ENCODE measurements at places on chromosomes 12 and 14.
A peak's percentile ranks its signal among the peaks of the same experiment; 100 is the strongest.

DNA sequence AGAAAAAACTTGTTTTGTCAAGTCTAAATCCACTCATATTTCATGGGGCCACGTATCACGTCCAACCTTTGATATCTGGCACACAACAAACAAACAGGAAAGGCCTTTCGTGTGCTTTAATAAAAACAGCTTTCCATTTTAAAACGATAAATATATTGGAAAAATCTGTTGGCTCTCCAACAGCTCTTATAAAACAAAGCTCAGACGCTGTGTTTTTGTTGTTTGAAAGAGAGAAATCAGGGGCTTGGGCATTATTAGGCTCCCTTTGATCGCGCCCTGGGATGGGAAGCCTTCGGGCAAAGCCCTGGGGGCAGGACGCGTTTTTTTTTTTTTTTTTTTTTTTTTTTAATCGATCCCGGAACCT is 429 bp upstream of the PLEKHA5 start:
- no peak overlapping the region for H3K27ac ChIP-seq
- peak overlapping the region; percentile 40 for H3K4me3 ChIP-seq
- no peaks in the 10 kb centered on the region for H3K4me1 ChIP-seq

DNA sequence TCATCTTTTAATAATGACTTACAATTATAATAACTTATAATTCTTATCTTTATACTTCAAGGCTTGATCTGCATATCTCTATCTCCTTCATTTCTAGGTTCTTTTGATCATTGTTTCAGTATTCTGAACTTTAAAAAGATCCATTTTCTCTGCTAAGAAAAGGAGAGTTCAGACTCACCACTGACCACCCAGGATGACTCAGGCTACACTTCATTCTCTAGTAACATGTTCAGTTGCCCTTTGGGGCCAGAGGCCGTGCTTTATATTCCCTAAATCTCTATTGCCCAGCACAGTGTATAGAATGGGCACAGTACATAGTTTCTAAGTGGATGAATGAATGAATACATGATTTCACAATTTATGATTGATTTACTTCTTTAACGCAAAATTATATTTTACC is 268.7 kb downstream of the AKAP6 start:
- no peaks in the 10 kb centered on the region for H3K36me3 ChIP-seq
- H3K27ac ChIP-seq = no peak overlapping the region
- H3K27me3 ChIP-seq = no peaks in the 10 kb centered on the region

- DNase-seq = no peak
- peaks cover 7% of the 10 kb centered on the region for H3K4me1 ChIP-seq
- no peak overlapping the region for H3K4me3 ChIP-seq
- H3K36me3 ChIP-seq = no peaks in the 10 kb centered on the region
- no peaks in the 10 kb centered on the region for H3K27me3 ChIP-seq
These were observed 4.4 kb downstream of the MAP4K5 start for GRCh38 chr14:50528000-50528399.

DNA sequence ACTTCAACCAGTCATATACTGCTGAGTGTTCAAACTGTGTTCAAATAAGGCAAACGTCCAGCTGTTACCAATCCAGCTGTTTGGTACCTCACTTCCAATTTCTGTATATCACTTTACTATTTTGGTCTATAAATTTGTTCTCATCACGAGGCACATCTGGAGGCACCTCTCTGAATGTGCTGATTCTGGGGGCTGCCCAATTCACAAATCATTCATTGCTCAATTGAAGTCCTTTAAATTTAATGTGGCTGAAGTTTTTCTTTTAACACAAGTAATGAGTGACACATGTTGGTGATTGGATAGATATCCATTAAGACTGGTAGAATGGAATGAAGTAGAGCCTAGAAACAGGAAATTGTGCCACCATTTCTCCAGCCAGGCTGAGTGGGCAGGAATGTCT is 617.0 kb upstream of the TMEM132C start:
- no peaks in the 10 kb centered on the region for H3K4me1 ChIP-seq
- no peaks in the 10 kb centered on the region for H3K36me3 ChIP-seq
- no peak overlapping the region for H3K27ac ChIP-seq
- DNase-seq = no peak
- H3K4me3 ChIP-seq = no peak overlapping the region

- no peak overlapping the region for H3K4me3 ChIP-seq
- DNase-seq = no peak
- no peak overlapping the region for H3K27ac ChIP-seq
- no peaks in the 10 kb centered on the region for H3K27me3 ChIP-seq
- H3K4me1 ChIP-seq = peaks cover 9% of the 10 kb centered on the region
These were observed 1.5 kb upstream of the BEGAIN start for GRCh38 chr14:100588671-100589070.

- peaks cover 10% of the 10 kb centered on the region for H3K27me3 ChIP-seq
- DNase-seq = no peak
- no peak overlapping the region for H3K27ac ChIP-seq
- H3K4me3 ChIP-seq = no peak overlapping the region
- H3K4me1 ChIP-seq = peaks cover 2% of the 10 kb centered on the region
- no peaks in the 10 kb centered on the region for H3K36me3 ChIP-seq
These were observed 4.7 kb upstream of the COCH start for GRCh38 chr14:30869551-30870155.

DNA sequence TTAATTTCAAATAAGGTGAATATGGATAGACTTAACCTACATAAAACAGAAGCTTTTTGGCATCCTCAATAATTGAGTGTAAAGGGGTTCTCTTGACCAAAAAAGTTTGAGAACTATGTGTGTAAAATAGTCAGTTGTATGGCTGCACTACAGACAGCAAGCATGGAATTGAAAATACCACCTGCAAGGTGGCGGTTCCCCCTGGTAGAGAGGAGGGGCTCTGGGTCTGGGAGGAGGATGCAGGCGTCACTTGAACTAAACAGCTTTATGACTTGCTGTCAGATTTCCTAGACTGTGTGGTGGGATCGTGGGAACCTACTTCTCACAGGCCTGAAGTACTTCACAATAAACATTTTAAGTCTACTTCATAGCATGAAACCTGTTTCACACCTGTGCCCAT is 6.3 kb downstream of the EVL start:
- peaks cover 92% of the 10 kb centered on the region for H3K4me1 ChIP-seq
- H3K27ac ChIP-seq = peak overlapping the region; percentile 90
- no peak for DNase-seq
- no peaks in the 10 kb centered on the region for H3K27me3 ChIP-seq
- H3K36me3 ChIP-seq = peaks cover 23% of the 10 kb centered on the region

DNA sequence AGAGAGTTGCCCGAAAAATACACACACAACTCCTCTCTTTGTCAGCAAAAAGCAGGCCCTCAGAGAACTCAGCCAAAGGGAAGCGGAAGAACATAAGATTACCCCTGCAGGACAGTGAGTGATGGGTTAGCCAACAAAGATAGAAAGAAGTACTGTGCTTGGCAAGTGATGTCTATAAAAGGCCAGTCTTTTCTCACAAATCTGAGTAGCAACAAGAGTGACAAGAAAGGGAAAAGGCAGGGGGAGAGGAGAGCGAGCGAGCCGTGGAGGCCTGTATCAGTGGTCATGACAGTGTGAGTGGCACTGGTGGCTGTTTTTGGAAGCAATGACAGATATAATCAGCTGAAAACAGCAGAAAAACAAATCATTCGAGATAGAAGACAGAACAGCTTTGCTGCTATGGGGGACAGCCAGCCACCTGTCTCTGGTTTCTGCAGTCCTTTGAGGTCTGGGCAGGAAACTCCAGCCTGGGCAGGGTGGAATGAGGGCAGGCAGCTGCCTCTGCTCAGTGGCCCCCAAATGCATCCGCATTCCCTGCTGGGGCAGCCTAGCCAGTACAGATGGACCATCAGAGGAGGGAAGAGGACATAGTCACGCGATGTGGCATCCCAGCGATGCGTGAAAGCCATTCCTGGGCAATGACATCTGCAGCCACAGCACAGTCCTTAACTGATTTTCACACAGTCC is 74.7 kb downstream of the TRIM9 start:
- no peak overlapping the region for H3K27ac ChIP-seq
- no peaks in the 10 kb centered on the region for H3K4me1 ChIP-seq
- no peak for DNase-seq

GRCh38 chr12:96862326-96862725 is 44.7 kb upstream of the NEDD1 start:
- H3K4me1 ChIP-seq = no peaks in the 10 kb centered on the region
- no peak overlapping the region for H3K4me3 ChIP-seq
- H3K27ac ChIP-seq = no peak overlapping the region

- DNase-seq = no peak
- H3K4me3 ChIP-seq = no peak overlapping the region
- no peaks in the 10 kb centered on the region for H3K4me1 ChIP-seq
- H3K27me3 ChIP-seq = peaks cover 3% of the 10 kb centered on the region
These were observed 33.0 kb downstream of the EMP1 start for GRCh38 chr12:13229504-13229903.

- no peak for DNase-seq
- H3K4me1 ChIP-seq = no peaks in the 10 kb centered on the region
- no peaks in the 10 kb centered on the region for H3K27me3 ChIP-seq
- no peak overlapping the region for H3K27ac ChIP-seq
These were observed 184.5 kb upstream of the CRY1 start for GRCh38 chr12:107277855-107278254.

GRCh38 chr12:15709551-15709950 is 79.6 kb downstream of the EPS8 start:
- no peaks in the 10 kb centered on the region for H3K4me1 ChIP-seq
- no peak overlapping the region for H3K4me3 ChIP-seq
- no peaks in the 10 kb centered on the region for H3K36me3 ChIP-seq
- no peak overlapping the region for H3K27ac ChIP-seq

DNA sequence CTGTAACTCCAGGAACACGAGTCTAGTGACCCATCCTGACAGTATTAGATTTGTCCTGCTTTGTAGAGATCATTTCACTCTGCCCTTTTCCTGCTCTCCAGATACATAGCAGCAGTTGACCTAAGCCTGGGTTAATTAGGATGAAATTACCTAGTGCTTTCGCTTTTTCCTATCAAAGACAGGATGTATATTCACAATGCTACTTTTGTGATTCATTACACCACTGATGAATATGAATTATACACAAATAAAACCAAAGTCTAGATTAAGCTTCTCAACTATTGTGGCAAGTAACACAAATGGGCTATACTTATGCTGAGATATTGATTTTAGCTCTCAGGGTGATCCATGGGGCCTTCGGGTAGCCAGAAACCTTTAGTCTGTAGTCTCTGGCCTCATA is 17.9 kb downstream of the CERS5 start:
- H3K4me3 ChIP-seq = no peak overlapping the region
- no peak for DNase-seq
- no peaks in the 10 kb centered on the region for H3K4me1 ChIP-seq
- no peaks in the 10 kb centered on the region for H3K27me3 ChIP-seq
- H3K27ac ChIP-seq = no peak overlapping the region

DNA sequence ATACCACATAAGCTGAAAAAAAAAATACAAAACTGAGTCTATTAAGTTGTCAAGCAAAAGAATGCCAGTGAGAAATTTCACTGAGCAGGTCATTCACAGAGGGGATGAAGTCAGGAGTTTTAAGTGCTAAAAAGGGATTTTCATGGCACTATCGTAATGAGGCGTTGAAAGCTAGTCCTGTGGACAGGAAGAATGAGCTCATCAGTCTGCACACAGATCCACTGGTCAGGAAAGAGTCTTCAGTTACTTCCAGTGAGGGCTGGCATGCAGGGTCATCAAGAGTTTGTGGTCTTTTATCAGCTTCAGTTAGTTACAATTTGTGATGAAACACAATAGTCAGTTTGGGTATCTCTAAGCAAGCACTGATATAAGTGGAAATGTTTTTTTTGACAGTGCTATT is 88.1 kb upstream of the WSCD2 start:
- DNase-seq = no peak
- H3K36me3 ChIP-seq = no peaks in the 10 kb centered on the region
- H3K27me3 ChIP-seq = no peaks in the 10 kb centered on the region
- H3K4me3 ChIP-seq = no peak overlapping the region

DNA sequence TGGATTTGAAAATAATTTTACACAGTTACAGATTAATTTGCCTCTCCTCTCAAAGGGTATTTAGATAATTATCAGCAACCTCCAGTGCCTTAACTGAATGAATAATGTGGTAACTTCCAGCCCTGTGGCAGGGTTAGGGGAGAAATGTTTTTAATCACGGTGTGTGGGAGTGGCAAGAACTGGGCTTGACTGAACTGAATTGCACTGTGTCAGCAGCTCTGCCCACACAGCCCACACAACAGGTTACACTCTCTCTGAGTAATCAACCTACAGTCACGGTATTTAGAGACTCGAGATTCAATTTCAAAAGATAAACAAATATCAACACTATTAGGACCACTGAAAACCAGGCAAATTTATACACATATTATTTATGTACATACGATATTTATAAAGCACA is 198.5 kb downstream of the KCNC2 start:
- no peak for DNase-seq
- H3K36me3 ChIP-seq = no peaks in the 10 kb centered on the region
- no peaks in the 10 kb centered on the region for H3K27me3 ChIP-seq
